COLO829 (cell line): ENCODE measurements at places on chromosomes 6 and 20.
A peak's percentile ranks its signal among the peaks of the same experiment; 100 is the strongest.

- DNase-seq = no peak
These were observed 267.2 kb upstream of the TCF21 start for GRCh38 chr6:133621751-133622150.

DNA sequence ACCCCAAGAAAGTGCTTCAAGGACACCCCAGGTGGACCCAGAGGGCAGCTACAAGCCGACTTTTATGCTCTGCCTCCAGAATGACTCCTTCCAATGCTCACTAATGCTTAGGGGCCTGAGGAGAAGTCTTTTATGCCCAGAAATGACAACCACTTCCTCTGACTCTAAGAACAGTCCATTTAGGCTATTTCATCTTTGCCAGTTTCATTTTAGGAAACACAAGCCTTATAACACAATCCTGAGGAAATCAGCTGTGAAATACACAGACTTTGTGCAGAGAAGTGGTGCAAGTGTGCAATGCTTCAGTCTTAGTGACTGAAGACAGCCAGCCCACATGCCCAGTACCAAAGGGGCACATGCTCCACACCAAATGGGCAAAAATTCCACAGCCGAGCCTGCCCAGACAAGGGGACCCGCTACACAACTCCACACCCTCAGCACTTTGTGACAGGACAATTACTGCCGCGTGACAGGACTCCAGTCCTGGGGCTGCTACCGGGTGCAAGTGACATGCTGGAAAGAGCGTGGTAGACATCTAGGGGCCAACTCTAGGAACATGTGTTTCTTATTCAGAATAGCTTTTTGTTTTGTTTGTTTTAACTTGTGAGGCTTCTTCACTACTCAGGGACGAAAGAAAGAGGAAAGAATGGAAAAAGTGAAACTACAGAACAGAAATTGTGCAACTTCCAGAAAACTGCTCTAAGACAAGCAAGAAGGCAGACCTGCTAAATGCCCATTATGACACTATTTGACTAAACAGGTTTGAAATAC lies 28.2 kb upstream of the PLAGL1 start:
- DNase-seq = no peak

- DNase-seq = no peak
These were observed 79.2 kb upstream of the IYD start for GRCh38 chr6:150289454-150290071.

GRCh38 chr6:25834950-25835349 lies 3.1 kb upstream of the SLC17A1 start:
- DNase-seq = peak; percentile 89

- DNase-seq = no peak
These were observed 45.6 kb downstream of the EYA4 start for GRCh38 chr6:133286765-133287164.

GRCh38 chr20:32445539-32446273 lies 87.6 kb downstream of the ASXL1 start:
- DNase-seq = no peak

GRCh38 chr6:81906709-81907204 lies 154.3 kb upstream of the TENT5A start:
- no peak for DNase-seq

DNA sequence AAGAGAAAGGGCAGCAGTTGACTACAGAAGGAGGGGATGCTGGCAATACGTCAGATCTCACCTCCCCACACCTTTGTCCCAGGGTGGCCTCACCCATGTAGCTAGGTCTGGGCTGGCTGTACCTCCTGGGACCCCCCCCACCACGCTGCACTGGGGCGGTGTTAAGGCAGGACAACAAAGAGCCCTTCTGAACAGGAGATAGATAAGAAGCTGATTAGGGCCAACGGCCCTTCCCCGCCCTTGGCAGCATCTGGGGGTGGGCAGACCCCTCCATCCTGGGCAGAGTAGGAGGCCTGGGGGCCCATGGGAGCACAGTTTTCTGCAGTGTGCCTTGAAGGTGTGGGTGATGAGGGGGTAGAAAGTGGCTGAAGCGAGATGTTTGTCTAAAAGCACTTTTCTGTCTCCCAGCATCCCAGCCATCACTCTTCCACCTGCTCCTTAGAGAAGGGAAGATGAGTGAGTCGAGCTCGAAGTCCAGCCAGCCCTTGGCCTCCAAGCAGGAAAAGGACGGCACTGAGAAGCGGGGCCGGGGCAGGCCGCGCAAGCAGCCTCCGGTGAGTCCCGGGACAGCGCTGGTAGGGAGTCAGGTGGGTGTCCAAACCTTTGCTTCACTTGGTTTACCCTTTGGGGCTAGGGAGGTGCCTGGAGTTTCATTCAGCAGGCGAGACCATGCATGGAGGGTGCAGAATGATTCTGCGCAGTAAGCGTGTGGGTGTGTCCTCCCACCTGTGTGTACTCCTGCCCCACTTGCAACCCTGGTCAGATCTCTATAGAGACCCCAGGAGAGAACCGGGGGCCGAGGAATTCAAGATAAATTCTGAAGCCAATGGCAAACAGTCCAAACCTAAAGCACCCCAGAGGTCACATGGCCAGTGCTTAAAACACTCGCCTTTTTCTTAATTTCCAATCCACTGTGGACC lies 3.9 kb downstream of the HMGA1 start:
- no peak for DNase-seq

GRCh38 chr6:109059571-109060021 lies 35.0 kb downstream of the SESN1 start:
- DNase-seq = no peak

DNA sequence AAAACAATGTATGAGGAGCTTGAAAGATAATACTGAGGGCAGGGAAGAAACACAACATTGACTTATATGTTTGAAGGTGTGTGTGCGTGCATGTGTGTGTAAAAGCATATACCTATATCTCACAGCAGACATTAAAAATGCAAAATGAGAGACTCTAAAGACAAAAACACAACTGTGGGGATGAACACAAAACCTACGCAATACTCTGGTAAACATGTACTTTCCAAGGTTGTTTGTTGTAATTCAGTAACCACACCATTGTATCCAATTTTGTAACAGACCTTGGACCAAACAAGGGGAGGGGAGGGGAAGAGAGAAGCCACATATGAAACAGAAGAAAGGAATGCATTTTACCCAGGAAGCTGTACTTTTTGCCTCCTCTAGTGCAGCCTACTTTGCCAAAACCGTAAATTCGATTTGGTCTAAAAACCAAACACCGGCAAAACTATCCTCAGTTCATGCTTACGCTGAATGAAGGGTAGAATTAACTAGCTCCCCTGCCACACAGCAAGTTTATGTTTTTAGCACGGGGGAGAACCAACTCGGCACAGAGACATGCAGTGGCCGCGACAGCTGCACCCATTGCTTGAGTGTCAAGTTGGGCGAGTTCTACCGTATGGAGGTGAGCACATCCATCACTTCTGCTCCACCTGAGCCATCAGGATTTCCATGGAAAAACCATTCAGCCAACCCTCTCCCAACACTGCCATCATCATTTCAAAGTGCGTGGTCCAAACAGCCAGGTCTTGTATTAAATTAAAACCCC lies 50.0 kb downstream of the CNKSR3 start:
- DNase-seq = no peak

- peak; percentile 45 for DNase-seq
These were observed 1.1 kb upstream of the PANK2 start for GRCh38 chr20:3887876-3888620.

DNA sequence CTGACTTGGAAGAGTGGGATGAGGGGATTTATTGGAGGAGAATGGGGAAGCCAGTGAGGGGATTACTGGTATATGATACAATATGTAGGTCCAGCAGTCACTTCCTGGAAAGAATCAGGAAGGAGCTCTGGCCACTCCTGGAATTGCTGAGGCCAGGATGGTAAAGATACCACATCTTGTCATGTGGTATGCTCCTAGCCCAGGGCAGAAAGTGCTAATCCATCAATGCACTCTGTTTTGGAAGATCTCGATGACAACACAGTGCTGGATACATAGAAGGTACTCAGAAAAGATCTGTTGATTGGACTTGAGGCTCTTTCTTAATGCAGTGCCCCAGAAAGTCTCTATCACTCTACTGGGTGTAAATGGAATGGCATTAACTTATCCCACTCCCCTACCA lies 52.6 kb downstream of the LAMP5 start:
- no peak for DNase-seq

- peak; percentile 10 for DNase-seq
These were observed 75.1 kb downstream of the CDC40 start for GRCh38 chr6:110255211-110255750.

GRCh38 chr20:17316316-17317038 lies 89.6 kb downstream of the PCSK2 start:
- no peak for DNase-seq

GRCh38 chr20:64186071-64186598 lies 21.9 kb downstream of the MYT1 start:
- no peak for DNase-seq

DNA sequence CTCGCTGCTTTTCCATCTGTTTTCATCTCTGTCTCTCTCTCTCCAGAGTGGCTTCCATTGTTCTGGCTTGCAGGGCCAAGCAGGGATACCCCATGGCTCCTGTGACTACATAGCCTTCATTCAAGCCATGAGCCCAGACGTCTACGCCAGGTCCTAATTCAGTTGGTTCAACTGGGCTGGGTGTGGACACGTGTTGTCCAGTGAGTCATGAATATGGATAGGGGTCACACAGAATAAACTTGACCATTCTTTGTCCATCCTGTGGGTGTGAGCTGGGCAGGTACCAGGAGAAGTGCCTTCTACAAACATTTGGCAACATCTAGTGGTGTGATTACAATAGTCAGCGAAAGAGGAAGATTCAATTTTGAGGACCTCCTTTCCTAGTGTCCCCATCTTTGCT lies 96.9 kb upstream of the ARMC2 start:
- no peak for DNase-seq

DNA sequence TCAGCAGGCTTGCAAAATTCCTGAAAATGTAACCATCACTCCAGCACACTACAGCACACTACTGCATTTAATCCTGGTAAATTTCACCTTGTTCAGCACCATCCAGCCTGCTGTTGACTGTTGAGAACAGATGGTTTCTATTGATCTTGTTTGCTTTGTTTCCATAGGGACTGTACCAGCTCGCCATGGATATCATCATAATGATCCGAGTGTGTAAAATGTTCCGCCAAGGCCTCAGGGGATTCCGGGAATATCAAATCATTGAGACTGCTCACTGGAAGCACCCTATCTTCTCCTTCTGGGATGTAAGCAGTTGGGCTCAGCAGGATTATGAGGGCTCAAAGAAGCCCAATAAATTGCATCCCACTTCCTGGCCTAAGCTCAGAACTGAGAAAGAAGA lies 4.1 kb downstream of the CNBD2 start:
- peak; percentile 50 for DNase-seq

GRCh38 chr6:164693944-164694343 lies 615.5 kb downstream of the C6orf118 start:
- peak; percentile 70 for DNase-seq

DNA sequence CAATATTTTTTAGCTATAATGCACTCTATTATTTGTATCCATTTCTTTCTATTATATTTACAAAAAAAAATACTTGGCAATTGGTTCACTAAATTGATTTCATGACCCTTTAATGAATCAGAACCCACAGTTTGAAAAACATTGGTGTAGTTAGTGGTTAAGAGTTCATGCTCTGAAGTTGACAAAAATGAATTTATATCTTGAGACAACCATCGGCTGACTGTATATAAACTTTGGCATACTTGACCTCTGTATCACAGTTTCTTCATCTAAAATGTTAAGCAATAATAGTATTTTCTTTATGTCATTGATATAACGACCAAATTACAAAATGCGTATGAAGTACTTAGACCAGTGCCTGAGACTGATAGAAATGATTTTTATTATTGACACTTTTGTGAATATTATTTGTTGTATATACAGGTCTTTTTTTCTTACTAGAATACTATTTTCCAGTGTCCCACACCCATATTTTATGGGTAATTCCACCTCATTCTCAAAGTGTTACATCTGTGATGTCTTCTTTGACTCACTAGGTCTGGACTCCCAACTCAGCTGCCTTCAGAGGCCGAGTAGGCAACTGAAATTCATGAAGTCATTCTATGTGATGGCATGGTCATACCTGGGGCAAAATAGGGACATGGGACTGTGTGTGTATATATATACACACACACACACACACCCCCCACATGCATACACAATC lies 459.2 kb downstream of the RFPL4B start:
- no peak for DNase-seq

DNA sequence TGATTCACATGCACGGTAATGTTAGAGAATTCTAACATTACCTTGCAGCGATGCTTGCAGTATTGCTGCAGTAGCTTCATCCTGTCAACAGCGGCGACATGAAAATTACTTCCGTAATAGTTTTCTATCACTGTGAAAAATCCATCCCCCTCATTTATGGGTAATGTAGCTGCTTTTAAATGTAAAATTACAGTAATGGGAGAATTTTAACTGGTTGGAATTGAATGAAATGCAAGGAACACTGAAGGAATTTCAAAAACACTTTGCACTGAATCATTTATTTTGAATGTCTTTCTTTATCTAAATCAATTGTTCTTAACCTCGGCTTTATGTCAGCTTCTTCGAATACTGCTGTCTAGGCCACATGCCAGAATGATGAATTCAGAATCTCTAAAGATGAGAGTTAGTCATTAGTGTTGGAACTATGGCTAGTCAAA lies 102.4 kb upstream of the HIVEP1 start:
- no peak for DNase-seq
